H9 (cell line): ENCODE measurements at places on chromosomes 12 and 14. TPM values are rescaled to one million over a fixed set of nuclear protein-coding genes. Genes with fewer than 3 reads are reported as not detected.

- no peak overlapping the region for H3K4me3 ChIP-seq
- no peaks in the 10 kb centered on the region for H3K27me3 ChIP-seq
Observed at GRCh38 chr14:51834240-51834639, 26.2 kb upstream of the GNG2 start.

DNA sequence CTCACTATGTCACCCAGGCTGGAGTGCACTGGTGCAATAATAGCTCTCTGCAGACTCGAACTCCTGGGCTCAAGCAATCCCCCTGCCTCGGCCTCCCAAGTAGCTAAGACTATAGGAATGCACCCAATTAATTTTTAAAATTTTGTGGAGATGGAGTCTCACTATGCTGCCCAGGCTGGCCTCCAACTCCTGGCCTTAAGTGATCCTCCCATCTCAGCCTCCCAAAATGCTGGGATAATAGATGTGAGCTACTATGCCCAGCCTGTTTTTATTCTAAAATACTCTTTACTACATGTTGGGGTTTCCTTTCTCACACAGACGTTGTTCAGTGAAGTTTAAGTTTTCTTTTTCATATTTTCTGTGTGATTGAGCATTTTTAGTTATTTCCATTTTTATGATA is 60.9 kb upstream of the DUSP6 start:
- H3K27ac ChIP-seq: no peak overlapping the region
- DNase-seq: no peak
- H3K4me1 ChIP-seq: no peaks in the 10 kb centered on the region; the same call in 1 of the 2 replicates
- no peaks in the 10 kb centered on the region for H3K36me3 ChIP-seq
- no peaks in the 10 kb centered on the region for H3K27me3 ChIP-seq

DNA sequence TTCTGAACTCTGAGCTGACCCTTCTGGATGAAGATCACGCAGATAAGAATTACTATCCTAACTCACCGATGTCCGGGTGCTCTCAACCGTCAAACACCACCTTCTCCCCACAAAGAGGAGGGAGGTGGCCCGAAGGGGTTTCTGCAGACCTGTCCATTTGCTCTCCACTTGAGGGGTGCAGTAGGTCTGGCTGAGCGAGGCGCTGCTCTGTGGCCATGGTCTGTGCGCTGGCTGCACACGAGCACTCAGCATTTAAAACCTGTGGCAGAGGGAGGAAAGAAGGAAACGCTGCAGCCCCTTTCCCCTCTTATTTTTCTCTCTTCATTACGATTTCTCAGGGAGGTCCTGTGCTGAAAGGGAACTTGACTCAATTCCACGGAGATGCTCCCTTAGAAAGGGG is 1.5 kb upstream of the HOXC13 start:
- H3K4me3 ChIP-seq: peak overlapping the region; percentile 3; the same call in 1 of the 3 replicates
- no peak overlapping the region for H3K27ac ChIP-seq
- no peaks in the 10 kb centered on the region for H3K4me1 ChIP-seq
- no peaks in the 10 kb centered on the region for H3K36me3 ChIP-seq
- DNase-seq: no peak

Gene WNT1
- not detected in 2 replicates for total RNA-seq

- peak overlapping the region; percentile 98 for H3K27ac ChIP-seq
- no peaks in the 10 kb centered on the region for H3K27me3 ChIP-seq
- peaks cover 12% of the 10 kb centered on the region; the same call in 1 of the 2 replicates for H3K4me1 ChIP-seq
- H3K4me3 ChIP-seq: peak overlapping the region; percentile 83
Observed at GRCh38 chr14:21527318-21527679, 1.2 kb upstream of the SALL2 start.

Gene SENP1
- total RNA-seq: 28.8 and 30.1 TPM in 2 replicates

- H3K27ac ChIP-seq: no peak overlapping the region
- no peak overlapping the region for H3K4me3 ChIP-seq
- DNase-seq: peak; percentile 67
- H3K4me1 ChIP-seq: no peaks in the 10 kb centered on the region
- no peaks in the 10 kb centered on the region; the same call in 1 of the 2 replicates for H3K27me3 ChIP-seq
- H3K36me3 ChIP-seq: no peaks in the 10 kb centered on the region
Observed at GRCh38 chr12:130026608-130027176, 122.9 kb upstream of the TMEM132D start.

Gene MYL2
- not detected in 2 replicates for total RNA-seq

DNA sequence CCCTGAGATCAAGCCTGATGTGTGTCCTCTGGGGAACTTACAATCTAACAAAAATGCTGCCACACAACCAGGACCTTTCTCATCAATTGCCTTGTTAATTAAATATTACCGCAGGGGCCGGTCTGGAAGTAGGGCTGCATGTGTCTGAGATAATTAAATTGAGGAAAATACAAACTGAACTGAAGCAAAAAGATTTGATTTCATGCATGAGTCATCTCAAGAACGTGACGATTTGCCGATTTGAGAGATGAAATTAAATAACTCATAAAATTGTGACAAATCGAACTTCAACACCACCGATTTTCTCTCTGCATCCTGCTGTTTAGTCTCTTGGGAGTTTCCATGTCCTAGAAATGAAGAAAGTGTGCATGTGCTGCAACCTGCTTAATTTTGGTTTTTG is 94.6 kb upstream of the DAAM1 start:
- H3K27ac ChIP-seq: no peak overlapping the region
- DNase-seq: no peak
- H3K36me3 ChIP-seq: no peaks in the 10 kb centered on the region
